ENCODE measurements at places on chromosomes 5 and 9. TPM values are rescaled to one million over a fixed set of nuclear protein-coding genes. Genes with fewer than 3 reads are reported as not detected.

POU4F3 gene
- polyA plus RNA-seq = 0.13 TPM

FCN1 gene
- polyA plus RNA-seq = 4.3 TPM

DNA sequence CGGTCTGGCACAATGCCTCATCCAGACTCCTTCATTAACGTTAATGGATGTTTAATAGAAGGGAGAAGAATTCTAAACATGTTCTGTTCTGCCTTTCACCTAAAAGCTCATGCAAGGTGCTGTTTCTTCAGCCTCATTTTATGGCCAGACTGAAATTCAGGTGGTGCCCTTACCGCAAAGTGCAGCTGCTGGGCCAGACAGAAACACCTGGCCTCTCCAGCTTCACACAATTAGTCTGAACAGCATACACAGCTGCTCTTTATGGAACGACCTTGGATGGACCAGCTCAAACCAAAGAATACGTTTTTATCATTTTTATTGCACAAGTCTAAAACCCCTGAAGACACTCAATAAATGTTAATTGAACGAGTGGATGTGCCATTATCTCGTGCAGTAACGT is 4.6 kb downstream of the SNCAIP start:
- no peak for DNase-seq

LVRN gene
- polyA plus RNA-seq = 0.65 TPM

ELAVL2 gene
- polyA plus RNA-seq = 1.5 TPM

DNA sequence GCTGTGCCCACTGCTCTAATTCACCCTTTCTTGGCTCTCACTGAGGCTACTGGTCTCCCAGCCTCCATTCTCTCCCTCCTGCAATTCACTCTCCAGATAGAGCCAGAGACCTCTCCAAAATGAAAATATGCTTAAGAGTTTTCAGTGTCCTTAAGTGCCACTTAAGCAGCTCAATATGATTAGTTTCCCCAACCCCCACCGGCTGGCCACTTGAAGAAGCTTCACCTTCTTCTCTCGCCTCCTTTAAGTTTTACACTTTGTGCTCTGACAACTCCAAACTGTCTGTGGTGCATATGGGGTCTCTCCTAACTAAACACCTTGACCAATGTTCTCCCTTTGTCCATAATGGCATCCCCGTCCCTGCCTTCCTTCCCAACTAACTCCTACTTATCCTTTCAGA is 53.4 kb downstream of the CDK5RAP2 start:
- no peak for DNase-seq

DNA sequence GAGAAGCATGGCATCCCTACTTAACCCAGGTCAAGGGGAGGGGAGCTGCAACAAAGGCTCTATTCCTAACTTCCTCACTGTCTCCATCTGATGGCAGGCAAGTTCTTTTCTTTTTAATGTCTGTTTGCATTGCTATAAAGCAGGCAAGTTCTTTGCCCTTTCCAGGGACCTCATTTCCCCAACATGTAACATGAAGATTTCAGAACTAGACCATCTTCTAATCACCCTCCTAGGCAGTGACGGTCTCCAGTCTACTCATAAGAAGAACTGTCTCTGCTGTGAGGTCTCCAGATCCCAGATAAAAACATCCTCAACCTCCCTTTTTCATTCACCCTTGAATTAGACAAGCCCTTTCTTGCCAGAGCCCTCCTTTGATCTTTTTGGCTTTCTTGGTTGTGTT is 42.1 kb downstream of the PPP1R2B start:
- no peak for DNase-seq

CAVIN4 gene
- polyA plus RNA-seq = 2.9 TPM

GRCh38 chr9:69981686-69982445 is 61.8 kb upstream of the MAMDC2 start:
- peak; percentile 33 for DNase-seq

DNA sequence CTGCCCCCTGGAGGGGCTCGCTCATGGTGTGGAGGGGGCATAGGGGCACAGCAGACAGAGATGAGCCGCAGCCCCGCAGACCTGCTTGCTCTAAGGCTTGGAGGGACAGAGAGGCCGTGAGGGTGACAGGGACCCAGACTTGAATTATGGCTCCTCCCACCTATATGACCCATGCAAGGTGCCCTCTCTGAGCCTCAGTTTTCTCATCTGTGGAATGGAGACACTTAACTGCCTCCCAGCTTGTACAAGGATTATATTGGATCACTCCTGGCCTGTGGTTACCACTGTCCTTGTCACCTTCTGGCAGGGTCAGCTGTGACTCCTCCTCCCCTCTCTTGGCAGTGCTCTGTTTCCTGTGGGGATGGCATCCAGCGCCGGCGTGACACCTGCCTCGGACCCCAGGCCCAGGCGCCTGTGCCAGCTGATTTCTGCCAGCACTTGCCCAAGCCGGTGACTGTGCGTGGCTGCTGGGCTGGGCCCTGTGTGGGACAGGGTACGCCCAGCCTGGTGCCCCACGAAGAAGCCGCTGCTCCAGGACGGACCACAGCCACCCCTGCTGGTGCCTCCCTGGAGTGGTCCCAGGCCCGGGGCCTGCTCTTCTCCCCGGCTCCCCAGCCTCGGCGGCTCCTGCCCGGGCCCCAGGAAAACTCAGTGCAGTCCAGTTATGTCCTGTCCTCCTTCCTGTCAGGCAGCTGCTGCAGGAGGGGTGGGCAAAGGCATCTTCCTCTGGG is 4.7 kb upstream of the CACFD1 start:
- no peak for DNase-seq

- no peak for DNase-seq
Observed at GRCh38 chr5:147168578-147169327, 66.1 kb upstream of the STK32A start.

- no peak for DNase-seq
Observed at GRCh38 chr5:1121044-1121443, 9.2 kb upstream of the SLC12A7 start.

PLEKHG4B gene
- 21.2 TPM for polyA plus RNA-seq

ACTBL2 gene
- polyA plus RNA-seq = not detected

FST gene
- polyA plus RNA-seq = 28.8 TPM

SKP1 gene
- polyA plus RNA-seq = 801 TPM

SNCAIP gene
- 25.6 TPM for polyA plus RNA-seq

IL5 gene
- not detected for polyA plus RNA-seq

GRCh38 chr5:75640826-75641225 is 29.6 kb downstream of the ANKDD1B start:
- no peak for DNase-seq

DNA sequence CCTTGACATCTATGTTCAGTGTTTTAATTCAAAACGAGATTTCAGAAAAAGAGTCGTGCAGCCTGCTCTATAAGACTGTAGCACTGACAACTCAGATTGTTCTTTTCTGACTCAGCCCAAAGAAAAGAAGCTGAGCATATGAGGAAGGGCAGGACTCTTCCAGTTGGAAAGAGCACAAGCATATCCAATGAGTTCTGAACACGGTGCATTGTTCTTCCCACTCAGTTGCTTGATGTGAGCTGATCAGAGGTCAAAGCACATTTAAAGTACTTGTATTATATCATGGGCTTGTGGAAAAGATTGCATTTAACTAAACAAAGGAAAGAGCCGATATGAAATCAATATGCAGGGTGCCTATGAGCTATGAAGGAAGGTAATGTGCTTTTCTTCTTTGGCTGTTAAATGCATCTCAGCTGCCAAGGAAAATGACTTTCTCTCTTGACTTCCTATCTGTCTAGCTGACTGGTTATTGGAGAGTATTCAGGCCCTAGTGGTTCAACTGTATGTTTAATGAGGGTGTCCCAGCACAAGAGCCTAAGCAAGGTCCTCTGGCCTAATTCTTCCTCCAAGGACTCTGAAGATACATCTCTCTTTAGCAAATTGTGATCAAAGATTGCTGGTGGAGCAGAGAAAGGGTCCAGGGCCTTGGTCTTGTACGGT is 226.6 kb upstream of the PPP1R2B start:
- DNase-seq = no peak

- no peak for DNase-seq
Observed at GRCh38 chr5:127077366-127077765, 4.1 kb upstream of the C5orf63 start.

SLC2A6 gene
- 1.4 TPM for polyA plus RNA-seq

TAS2R1 gene
- not detected for polyA plus RNA-seq

WNK2 gene
- polyA plus RNA-seq = 33.6 TPM

- DNase-seq = no peak
Observed at GRCh38 chr9:91391818-91392217, 30.1 kb upstream of the AUH start.

DNA sequence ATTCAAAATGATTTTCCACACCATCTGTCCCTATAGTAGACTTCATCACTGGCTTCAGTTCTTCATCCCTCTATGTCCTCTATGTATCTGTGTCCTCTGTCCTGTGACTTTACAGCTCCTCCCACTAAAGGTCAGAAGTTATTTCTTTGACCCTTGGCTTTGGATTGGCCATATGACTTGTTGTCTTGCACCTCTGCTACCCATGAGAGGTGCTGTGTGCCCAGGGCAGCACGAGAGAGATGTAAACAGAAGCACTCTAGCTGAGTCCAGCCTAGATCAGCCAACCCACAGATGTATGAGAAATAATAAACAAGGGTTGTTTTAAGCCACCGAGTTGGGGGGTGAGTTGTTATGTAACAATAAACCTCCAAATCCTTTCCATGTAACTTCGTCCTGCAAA is 63.4 kb upstream of the ENTREP1 start:
- no peak for DNase-seq

IFNA13 gene
- polyA plus RNA-seq = not detected

DNA sequence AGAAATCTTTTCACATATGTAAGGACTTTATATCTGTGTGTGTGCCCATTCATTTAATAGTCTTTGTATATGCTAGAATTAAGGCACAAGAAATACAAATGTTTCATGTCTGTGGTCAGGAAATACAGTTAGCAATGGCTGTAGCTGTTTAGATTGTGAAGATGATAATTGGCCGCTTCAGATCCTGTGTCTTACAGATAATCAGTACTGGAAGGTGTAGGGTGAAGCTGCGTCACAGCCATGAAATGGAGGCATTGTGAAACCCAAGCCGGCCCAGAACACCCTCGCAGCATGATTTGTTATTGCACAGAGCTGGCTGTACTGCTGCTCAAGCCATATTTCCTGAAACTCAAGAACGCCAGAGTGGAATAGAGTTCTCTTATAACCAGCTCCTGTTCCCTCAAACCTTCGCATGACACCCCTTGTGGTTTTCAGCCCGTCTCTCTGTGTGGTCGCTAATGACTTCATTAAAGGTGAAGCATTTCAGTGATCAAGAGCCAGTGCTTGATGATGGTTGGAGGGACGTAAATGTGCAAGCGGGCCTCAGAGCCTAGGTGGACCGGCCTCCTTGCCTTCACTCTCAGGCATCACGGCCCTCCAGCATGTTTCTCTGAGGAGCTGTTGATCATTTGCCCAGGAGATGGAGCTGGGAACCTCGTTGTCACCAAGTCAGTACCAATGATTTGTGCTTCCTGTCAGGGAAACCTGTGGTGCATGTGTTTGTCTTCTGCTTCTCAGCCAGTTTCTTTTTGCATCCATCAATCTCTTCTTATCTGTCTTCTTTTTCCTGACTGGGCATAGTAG is 80.1 kb downstream of the F2RL2 start:
- peak; percentile 38 for DNase-seq

- DNase-seq = no peak
Observed at GRCh38 chr5:167786871-167787578, 504.4 kb upstream of the WWC1 start.

MTMR12 gene
- polyA plus RNA-seq = 37.9 TPM
